ENCODE measurements at places on chromosomes 7 and 10.

GRCh38 chr7:30366606-30367005 lies 82.2 kb downstream of the ZNRF2 start:
- DNase-seq, result peak; percentile 57

DNA sequence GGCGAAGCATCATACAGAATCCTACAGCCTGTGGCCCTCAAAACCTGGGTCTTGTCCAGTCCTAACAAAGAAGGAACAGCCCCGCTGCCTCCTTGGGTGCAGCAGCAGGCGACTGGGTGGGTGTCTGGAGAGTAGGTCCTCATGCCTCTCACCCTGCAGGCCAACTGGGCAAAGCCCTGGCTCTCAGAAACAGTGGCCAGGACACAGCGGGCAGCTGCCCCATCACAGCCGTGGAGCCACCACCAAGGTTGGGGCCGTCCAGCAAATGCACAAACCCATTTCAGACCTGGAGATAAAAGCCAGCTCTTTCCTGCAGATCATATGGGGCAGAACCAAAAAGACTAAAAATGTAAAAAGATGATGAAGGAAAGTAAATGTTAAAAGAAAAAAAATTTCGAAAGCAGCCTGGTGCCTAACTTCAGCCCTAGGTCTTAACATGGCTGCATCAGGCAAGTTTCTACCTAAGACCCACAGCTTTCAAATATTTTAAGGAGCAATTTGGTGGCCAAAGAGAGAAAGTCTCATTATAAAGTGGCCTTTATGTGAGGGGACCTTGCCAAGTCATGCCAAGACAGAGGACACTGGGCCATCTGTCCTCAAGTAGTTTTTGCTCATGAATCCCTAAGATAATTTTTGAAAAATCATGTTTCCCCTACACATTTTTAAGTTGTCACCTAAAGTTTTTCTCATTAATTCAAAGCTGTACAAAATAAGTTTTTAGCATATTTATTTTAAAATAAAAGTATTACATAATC lies 142.1 kb downstream of the PAXIP1 start:
- DNase-seq, result no peak

GRCh38 chr7:1858435-1859265 lies 188.6 kb downstream of the ELFN1 start:
- no peak for DNase-seq

DNA sequence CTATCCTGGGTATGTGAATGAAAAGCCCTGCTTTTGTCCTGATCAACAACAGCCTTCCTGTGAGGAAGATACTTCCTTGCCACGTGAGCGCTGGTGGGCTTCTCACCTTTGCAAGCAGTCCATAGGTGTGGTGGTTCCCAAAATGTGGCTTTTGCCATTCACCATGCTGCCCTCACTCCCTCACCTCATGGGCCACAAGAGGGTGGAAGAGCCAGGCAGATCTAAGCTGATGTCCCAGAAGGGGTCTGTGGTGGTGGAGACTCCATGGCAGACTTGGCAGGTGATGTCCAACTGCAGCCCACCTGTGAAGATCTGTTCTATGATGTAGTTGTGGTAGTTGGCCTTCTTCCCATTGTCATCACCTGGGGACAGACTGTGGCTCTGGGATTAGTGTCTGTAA lies 147.4 kb downstream of the BBS9 start:
- DNase-seq, result no peak

GRCh38 chr7:72465521-72465920 lies 53.4 kb upstream of the CALN1 start:
- DNase-seq, result no peak

DNA sequence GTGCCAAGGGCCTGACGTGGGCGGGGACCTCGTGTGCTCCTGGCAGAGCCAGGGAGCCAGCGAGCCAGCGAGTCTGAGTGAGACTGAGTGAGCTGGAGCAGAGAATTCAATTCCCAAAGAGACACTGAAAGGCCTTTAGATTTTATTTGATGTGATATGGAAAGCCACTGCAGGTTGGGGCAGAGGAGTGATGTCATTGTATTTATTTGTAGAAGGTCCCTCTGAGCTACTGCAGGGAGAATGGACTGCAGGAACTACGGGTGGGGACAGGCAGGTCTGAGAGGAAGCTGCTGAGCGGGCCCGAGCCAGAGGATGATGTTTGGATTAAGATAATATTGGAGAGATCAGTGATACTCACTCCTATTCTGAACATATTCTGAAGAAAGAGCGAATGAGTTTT lies 445.8 kb upstream of the ANKRD30A start:
- no peak for DNase-seq

GRCh38 chr7:102810916-102811315 lies 62.1 kb downstream of the FAM185A start:
- DNase-seq, result no peak

GRCh38 chr7:45161138-45161537 lies 3.5 kb downstream of the RAMP3 start:
- DNase-seq, result no peak

DNA sequence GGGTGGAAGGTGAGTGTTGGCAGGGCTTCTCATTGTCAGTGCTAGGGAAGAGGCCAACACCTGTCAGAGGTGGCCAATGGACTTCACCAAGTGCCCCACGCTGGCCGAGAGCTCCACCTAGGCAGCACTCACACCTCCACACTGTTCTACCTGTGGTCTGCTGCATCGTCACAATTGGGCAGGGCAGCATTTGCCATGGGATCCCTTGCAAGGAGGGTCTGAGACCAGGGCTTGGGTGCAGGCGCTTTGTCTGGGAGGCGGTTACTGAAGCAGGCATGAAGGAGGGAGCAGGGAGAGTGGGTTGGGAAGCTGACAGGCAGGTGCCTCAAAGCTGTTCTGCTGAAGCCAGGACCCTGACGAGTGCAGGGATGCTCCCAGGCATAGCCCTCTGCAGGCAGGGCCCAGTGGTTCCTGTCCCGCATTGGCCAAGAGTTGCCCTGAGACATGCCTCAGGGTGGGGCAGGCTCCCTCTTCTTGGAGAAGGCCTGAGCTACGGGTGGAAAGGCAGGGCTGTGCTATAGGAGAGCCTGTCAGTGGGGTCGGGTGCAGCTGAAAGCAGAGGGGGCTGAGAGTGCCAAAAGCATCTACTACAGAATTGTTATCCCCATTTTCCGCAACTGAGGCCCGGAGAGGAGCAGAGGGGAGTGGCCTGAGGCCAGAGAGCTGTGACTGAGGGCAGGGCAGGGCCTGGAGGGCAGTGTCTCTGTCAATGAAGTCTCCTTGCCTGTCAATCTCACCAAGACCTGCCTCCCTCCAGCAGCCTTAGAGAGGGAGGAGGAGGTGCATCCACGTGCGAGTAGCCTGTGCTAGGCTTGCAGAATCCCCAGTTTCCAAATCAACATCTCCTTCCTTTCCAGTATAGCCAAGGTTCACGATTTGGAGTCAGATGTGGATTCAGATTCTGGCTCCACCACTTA lies 4.0 kb downstream of the RBP3 start:
- no peak for DNase-seq

DNA sequence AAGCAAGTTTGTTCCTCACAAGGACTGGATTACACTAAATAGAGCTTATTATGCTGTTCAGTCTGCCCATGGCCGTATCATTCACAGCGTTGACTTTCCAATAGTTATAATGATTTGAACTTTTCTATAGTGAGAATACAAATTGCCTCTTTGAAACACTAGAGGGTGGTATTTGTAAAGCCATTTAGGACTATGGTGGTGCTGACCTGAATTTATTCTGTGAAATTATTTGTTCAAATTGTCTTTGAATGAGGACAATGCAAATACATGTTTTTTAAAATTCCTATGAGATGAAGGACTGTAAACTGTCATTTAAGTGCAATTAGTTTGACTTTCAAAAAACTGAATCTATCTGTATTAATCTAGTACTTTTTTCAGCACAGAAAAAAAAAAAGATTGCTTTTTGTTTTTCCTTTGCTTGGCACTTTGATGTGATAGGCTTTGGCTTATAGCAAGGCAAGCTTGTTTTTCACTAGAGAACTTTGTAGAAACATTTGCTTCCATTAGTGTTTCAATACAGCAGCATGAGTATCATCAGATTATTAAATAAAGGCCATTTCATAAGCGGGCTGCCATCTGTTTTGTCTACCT lies 122.7 kb upstream of the TMEM229A start:
- peak; percentile 45 for DNase-seq

GRCh38 chr10:113234481-113234880 lies 284.4 kb downstream of the TCF7L2 start:
- no peak for DNase-seq

- DNase-seq, result no peak
These were observed 47.7 kb upstream of the NRP1 start for GRCh38 chr10:33382216-33382600.

- DNase-seq, result no peak
These were observed 214.2 kb downstream of the CCDC3 start for GRCh38 chr10:12787297-12787696.

DNA sequence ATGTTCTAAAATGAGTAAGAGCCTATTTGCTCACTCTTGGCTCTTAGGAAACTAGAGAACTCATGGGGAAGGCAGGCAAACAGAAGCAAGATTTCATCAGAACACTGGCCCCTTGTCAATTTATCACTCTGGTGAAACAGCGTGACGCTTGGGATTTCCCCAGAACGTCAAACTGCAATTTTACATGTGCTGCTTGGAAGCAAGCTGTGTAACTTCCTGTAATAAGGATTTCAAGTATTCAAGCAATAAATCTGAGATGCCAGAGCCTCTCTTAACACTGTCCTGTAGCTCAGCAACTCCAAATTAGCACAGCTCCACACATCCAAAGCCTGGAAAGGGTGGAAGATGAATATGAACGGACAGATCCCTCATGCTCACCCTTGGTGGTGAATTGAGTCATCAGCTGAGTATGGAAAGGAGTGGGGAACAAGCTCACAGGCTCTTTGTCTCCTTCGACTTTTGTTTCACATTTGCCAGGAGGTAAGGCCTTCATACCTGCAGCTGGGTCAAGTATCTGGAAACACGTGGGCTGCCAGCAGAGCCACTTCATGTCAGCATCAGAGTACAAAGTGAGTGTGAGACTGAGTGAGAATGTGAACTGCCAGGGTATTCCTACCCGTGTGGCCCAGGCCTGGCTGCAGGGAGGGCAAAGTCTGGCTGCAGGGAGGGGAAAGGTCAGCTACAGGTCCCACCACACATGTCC lies 140.4 kb upstream of the NAMPT start:
- DNase-seq, result peak; percentile 94

- DNase-seq, result peak; percentile 70
These were observed 122.3 kb upstream of the LYZL2 start for GRCh38 chr10:30751678-30752331.

GRCh38 chr10:132405463-132405991 lies 8.5 kb downstream of the PWWP2B start:
- DNase-seq, result no peak

All from ELR (cell line).